ENCODE measurements at places on chromosomes 7 and 10.
A peak's percentile ranks its signal among the peaks of the same experiment; 100 is the strongest.

DNA sequence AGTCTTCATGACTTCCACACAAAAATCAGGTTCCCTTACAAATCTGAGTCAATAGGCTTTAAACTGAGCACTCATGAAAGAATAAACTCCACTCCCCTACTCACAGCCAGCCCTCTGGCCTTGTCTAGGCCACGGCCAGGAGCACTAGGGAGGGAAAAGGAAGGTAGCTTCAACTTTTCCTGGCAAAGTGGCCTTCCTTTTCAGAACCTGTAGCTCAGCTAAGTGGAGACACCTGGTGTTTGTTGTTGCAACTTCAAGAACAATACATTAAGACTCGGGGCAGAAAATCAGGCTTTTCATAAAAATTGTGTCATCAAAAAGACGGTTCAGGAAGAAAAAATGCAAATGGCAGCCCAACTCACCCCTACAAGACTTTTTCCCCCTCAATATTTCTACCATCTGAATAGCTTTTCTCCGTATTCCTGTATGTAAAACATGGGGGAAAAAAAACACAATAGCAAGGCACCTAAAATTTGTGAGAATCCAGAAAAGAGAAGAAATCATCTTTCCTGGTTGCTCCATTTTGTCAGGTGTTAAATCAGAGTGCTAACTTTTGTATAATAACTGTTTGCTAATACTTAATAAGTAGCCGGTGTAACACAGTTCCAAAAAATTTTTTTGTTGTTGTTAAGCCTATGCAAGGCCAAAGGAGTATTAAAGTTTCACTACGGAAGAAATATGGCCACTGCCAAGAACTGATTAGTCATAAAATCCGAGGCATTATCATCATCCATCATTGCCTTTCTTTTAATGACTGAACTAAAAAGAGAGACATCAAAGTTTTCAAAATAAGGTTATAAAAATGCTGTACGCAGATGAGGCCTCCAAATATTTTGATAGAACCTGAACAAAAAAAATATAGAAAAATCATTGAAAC, 66.2 kb upstream of the ARID5B start:
- peak; percentile 21 for DNase-seq

DNA sequence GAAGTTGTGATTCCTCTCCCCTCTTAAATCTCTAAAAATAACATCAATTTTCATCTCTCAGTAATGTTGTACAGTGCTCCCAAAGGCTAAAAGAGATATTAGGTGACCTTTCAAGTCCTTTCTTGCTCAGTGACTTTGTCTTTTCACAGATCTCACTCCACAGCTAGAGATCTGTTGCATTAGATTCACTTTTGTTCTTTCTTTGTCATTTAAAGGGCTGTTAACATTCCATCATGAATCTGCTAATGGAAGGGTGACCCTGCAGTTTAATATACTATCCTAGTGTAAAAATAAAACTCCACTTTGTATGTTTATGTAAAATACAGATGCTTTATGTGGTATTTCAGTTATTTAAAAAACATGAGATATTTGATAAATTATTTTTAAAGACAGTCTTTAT, 30.5 kb downstream of the GNAI1 start:
- DNase-seq, result no peak

GRCh38 chr10:112956631-112957350, 6.7 kb downstream of the TCF7L2 start:
- DNase-seq, result no peak

DNA sequence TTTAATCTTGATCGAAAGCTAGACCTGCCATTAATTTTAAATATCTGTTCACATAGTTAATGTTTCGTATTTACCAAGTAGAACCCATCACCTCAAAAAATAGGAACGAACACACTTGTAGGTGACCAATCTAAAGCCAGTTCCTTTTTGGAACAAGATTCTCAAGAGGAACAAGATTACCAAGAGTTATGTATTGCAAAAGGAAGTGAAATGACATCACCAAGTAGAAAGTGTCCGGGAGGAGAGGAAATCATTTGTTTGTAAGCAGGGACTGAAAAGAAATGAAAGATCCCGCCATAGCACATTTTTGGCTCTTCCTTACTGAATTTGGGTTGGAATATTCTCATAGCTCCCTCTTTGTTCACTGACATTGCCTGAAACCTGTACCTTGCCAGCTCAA, 1200.5 kb downstream of the SORCS1 start:
- DNase-seq, result no peak

DNA sequence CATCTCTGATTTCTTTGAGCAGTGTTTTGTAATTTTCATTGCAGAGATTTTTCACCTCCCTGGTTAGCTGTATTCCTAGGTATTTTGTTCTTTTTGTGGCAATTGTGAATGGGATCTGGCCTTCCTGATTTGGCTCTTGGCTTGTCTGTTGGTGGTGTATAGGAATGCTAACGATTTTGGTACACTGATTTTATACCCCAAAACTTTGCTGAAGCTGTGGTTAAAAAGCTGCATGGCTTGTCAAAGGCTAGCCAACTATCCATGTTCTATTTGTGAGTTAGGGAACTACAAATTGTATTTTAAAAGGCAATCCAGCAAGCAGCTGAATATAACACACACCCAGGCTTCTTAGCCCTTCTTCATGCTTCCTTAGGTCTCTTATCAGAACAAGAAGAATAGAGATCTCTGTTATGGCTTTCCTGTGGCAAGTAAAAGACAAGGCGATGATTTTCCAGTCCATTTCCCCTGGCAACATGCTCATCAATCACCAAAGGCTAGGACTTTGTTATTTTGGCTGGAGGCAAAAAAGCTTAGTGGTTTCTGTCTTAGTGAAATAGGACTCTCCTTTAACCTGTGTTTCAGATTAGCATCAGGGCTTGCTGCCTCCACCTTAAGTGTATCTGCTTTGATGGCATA, 77.5 kb downstream of the CDK6 start:
- no peak for DNase-seq

- no peak for DNase-seq
Measured at GRCh38 chr10:126569513-126570244, 100.8 kb downstream of the C10orf90 start.

GRCh38 chr10:22900841-22901601, 26.8 kb upstream of the ARMC3 start:
- no peak for DNase-seq

DNA sequence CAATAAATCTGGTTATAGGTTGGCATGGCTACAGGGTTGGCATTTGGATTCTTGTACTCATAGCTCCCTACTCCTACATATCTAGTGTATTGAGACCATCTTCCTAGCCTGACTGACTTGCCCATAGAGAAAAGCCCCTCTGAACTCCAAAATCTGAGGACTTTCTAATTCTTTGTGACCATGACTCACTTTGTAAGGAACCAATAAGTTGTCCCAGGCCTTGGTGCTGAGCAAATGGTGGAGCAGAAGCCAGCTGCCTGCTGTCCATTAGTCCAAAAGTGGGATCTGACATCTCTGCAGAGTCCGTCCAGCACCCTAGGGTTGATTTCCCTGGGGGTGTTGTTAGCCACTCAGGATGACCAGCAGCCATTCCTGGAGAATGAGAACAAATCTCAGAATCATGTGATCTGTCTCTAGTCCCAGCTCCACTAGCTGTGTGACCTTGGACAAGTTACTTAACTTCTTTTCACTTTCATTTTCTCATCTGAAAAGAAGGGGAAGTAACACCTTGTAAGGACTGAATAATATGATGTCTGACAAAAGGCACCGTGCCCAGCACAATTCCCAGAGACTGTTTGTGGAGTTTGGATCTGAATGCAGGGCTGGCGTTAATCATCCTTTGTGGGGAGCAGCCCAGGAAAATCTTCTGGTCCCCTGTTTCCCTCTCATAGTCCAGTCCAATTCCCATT, 44.1 kb downstream of the MTURN start:
- DNase-seq, result no peak

All from CD4-positive, alpha-beta T cell treated with Interleukin-6 at 100 ng/mL for 8 hours (primary cell).